ENCODE measurements at places on chromosomes 16 and 17.

GRCh38 chr16:26993511-26993910 is 73.2 kb upstream of the C16orf82 start:
- no peak for DNase-seq

- DNase-seq = no peak
These were observed 402.2 kb downstream of the XYLT1 start for GRCh38 chr16:17068524-17068923.

- DNase-seq = no peak
These were observed 43.4 kb downstream of the ZNF276 start for GRCh38 chr16:89764711-89765201.

DNA sequence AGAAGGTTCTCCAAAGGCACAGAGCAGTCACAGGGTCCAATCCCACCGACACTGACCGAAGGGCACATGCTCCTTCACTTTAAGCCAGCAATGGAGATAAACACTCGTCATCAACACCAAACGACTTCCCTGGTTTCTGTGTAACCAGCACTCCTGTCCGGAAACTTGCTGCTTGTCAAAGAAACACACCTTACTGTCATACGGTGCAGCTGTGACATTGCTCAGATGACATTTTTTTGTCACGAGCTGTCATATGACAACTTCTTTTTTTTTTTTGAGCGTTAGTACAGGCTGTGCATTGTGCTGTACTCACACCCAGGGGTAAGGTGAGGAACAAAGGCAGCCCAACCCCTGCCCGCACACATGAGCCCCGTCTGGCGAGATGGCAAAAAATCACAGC is 39.2 kb downstream of the TLE7 start:
- DNase-seq = no peak

DNA sequence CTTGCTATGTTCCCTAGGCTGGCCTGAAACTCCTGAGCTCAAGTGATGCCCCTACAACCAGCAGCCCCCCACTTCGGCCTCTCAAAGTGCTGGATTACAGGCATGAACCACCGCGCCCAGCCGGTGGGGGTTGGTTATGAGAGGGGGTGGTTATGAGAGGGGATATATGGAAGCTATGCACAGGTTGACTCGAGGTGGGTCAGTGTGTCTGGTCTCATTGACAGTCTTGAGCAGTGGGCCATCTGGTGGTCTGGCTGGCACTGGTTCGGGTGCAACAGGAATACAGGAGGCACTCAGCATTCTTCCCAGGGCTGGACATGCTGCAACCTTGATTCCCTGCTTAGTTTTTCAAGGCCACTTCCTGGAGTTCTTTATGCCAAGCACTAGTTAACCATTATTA is 5.6 kb upstream of the STX1B start:
- DNase-seq = no peak

GRCh38 chr17:33396818-33397217 is 103.7 kb upstream of the ASIC2 start:
- DNase-seq = no peak

GRCh38 chr16:87060034-87060986 is 256.9 kb downstream of the C16orf95 start:
- no peak for DNase-seq

- no peak for DNase-seq
These were observed 46.3 kb downstream of the KCNJ2 start for GRCh38 chr17:70215656-70216055.

DNA sequence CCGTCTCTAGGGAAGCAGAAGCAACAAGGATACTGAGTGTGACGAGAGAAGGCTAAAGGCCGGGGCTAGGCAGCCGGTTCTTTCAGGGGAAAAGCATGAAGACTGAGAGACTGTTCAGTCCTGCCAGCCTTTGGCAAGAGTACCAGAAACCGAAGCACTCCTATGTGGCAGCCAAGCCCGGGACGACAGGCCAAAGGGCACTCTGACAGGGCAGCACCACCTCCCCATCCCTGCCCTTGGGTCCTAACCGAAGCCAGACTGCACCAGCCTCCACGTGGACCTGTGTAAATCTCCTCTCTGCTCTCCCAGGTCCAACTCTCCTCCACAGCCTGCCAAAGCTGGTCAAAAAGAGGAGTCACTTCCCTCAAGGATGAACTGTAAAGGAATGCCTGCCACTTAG is 23.5 kb upstream of the ALOX15 start:
- DNase-seq = no peak

DNA sequence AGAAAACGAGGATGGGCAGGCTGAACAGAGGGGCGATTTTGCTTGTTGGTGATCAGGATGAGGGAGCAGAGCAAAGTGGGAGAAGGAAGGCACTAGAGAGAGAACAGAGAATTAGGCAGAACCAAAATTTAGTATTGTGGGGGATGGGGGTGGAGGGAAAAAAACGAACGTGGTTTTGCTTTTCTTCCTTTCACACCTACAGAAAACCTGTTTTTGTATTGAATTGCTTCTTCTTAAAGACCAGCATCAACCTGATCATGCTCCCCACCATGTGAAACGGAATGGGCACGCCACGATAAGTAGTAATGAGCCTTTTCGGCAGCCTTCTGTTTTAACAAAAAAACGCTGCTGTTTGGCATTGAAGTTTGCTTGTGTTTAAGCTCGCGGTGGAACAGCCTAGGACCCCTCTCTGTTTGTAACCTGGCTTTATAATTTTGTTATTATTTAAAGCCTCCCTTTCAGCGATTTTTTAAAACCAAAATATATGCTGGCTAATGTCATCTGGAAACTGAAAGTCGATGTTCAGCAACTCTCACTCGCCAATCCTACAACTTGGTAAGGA is 36.8 kb downstream of the ERCC4 start:
- no peak for DNase-seq

GRCh38 chr16:47467501-47467900 is 6.4 kb downstream of the PHKB start:
- DNase-seq = no peak

DNA sequence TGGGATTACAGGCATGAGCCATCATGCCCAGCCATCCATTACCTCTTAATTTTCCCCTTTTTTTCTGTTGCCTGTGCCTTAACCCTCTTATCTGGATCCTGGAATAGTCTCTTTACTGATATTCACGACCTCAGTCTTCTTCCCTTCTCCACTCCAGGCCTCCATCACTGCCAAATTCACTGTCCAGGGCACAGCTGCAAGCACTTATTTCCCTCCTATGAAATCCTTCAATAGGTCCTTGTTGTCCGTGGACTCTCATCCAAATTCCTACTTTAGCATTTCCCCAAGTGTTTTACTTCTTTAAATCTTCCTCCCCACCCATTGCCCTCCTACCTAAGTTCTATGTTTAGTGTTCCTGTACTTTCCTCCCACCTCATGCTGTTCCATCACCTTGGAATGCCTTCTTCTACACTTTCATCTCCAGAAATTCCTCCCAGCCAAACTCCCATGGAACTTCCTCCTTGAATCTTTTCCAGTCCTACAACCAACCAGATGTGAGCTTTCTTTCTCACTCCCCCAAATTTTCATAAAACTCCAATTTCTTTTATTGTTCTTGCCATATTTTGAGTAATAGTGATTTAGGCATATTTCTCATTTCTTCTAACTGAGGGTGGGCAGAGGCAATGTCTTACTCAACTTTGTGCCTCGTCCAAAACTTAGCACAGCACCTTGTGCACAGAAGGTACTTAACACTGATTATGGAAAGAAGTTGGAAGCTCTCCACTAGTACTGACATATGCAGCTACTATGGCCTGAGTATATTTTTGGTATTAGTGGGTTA is 35.3 kb downstream of the FAM20A start:
- no peak for DNase-seq

DNA sequence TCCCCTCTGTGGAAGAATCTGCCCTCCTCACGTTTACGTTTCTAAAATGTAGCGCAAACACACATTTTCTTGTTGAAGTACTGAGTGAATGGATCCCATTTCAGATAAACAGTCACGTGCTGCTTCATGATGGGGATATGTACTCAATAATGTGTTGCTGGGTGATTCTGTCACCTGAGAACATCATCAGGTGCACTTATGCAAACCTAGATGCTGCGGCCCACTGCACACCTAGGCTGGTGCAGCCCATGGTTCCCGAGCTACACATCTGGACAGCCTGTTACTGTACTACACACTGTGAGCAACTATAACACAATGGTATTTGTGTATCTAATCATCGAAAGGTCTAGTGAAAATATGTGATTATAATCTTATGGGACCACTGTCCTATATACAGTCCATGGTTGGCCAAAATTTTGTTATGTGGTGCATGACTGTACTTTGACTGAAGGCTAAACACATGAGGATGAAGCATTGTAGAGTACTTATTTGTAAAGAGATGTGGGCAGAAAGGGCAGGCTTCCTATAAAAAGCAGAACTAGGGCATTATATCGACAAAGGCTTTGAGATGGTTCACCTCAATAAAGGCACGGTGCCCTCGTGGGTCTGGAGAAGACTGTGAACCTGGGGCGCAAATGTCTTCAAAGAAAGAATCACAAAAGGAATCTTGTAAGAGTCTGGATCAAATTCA is 26.3 kb downstream of the MARF1 start:
- no peak for DNase-seq

DNA sequence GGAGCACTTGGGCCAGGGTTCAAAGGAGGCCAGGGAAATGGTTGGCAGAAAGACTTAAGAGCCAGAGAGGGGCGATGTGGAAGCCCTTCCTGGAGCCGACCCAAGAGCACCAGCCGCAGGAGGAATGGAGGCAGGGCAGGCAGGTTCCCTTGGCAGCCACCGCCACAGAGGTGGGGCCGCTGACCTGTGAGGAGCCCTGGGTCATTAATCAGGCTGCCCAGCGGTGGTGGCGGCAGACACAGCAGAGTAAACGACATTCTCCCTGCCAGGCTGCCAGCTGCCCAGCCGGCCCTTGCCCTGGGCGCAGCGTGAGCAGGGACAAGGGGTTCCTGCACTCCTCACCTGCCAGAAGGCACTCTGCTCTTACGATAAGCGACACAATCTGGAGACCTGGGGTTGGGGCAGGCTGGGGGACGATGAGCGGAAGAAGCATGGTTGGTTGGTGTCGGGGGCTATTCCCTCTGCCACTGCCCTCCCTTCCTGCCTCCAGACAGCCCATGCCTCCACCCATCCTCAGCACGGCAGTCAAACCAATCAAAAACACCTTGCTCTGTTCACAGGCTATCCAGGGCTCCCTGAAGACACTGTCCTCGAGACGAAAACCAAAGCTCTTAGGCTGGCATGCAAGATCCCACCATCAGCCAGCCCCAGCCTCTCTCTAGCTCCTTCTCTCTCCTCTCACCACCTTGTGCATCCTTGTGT is 40.9 kb downstream of the PLXDC1 start:
- no peak for DNase-seq

DNA sequence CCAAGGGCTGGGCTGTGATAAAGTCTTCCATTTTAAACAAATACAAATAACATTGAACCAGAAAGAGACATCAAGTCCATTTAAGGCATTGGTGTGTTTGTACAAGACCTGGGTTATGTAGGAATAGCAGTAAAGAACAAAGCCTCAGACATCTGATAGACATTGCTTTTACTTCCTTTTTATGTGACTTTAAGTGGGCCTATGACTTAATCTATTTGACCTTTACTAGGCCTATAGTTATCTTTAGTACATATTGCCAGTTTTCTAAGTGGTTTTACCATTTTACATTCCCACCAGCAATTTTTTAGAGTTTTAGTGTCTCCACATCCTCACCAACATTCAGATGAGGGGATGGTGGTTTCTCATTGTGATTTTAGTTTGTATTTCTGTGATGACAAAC is 298.8 kb downstream of the ZFHX3 start:
- no peak for DNase-seq

DNA sequence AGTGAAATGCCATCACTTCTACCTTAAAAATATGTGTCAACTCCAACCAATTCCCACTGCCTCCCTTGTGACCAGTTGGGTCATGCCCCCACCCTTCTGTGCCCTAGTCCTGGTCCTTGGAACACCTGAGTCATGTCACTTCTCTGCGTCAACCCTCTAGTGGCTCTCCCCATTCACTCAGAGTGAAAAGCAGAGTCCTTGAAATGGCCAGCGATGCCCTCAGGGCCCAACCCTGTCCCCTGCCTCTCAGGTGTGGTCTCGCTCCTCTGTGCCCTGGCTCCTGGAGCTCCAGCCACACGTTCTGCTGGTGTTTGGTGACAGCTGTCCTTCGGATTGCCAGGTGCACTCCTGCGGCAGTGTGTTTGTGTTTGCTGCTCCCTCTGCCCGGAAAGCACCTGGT is 89.2 kb downstream of the SPECC1 start:
- no peak for DNase-seq

GRCh38 chr17:31413874-31414549 is 22.5 kb downstream of the RAB11FIP4 start:
- DNase-seq = no peak

GRCh38 chr16:27515874-27516353 is 33.8 kb downstream of the GTF3C1 start:
- DNase-seq = no peak

DNA sequence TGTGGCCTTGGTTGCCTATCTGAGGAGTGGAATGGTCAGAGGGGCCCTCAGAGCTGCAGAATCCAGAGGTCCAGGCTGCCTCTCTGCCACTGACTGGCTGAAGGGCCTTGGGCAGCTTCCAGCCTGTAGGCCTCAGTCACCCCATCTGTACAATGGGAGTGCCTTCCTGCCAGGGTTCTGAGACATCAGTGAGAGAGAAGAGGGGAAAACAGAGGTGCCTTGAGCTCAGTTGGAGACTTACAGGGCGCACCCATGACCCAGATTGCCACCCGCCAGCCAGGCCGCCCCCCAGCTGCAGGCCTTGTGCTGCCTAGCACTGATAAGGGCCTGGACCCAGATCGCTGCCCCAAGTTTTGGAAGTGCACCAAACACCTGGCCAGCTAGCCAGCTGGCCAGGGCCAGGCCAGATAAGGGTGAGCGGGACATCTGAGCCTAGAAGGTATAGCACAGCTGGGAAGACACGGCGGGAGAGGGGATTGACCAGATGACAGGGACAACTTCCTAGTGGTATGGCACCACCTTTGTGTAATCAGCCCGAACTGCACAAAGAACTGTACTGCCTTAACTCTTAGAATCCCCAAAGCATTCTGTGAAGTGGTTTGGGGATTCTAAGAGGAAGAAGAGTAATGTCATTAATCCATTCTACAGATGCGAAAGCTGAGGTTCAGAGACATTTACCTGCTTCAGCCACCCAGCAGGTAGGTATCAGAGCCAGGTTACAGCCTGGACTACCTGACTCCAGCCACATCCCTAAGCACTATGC is 1.4 kb downstream of the SLC4A1 start:
- DNase-seq = no peak

- no peak for DNase-seq
These were observed 723 bp downstream of the TRIM37 start for GRCh38 chr17:59105852-59106462.

DNA sequence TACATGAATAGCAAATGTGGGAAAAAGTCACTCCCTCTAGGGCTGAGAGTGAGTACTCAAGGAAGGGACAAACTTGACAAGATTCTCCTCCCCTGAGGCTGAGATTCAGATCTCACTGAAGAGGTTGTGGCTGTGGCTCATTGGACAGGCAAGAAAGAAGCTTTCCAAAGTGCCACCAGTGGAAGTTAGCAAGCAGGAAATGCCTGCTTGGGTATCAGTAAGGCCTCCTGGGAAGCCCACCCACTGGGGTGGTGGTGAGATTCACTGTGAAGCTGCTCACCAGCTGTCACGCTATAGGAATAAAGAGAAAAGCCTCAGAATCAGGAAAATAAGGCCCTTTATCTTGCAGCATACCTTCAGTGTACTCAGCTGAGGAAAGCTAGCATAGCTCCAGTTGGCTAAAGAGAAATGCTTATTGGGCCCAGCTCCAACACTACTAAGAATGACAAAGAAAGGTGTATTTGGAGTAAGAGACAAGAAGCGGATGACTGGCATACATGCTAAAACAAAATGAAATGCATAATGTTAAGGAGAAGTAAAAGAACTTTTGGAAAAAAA is 274.4 kb upstream of the TOM1L1 start:
- DNase-seq = no peak
